ENCODE measurements at places on chromosomes 4 and X. TPM values are rescaled to one million over a fixed set of nuclear protein-coding genes. Genes with fewer than 3 reads are reported as not detected.

Gene STOX2
- 26.7 TPM for total RNA-seq

Gene DOCK11
- 13.2 TPM for total RNA-seq

DNA sequence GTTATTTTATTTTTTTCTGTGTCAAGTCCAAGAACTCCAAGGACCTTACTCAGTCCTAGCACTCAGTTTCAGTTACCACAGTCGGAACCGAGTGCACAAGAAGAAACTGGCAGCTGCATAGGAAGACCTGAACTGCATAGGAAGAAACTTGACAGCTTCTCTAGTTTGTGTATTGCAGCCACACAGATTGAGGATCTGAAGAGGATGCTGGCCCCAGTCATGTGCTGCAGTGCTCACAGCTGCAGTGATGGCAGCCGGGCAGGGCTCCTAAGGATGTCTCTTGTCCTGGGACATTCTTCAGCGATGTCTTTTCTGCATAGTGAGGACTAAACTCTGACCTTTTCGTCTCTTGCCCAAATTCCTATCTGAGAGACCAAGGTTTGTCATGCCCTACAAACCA lies 261.2 kb downstream of the STIM2 start:
- H3K4me1 ChIP-seq: peaks cover 38% of the 10 kb centered on the region
- no peaks in the 10 kb centered on the region for H3K27me3 ChIP-seq

DNA sequence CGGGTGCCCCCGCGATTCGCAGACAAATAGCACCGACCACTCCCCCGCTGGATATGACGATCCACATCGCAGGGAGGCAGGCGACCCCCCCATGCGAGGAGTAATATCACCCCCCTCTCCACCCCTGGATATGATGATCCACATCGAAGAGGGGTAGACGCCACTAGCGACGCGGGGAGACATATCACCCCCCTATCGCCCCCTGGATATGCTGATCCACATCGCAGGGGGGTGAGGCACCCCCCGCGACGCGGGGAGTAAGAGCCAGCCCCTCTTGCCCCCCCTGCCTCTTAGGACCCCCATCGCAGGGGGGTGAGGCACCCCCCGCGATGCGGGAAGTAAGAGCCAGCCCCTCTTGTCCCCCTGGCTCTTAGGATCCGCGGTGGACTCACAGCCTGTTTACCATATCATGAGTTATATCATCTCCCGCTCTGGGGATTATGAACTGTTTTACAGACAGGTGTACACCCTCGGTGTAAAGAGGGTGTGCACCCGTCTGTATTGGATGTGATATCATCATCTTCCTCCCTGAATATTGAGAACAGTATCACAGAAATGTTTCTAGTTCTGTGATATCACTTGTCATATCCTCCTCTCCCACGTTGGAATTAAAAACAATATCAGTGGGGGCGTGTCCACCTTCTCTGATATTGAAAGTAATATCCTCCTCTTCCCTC lies 22.7 kb upstream of the DRD5 start:
- no peak overlapping the region for H3K27ac ChIP-seq
- no peaks in the 10 kb centered on the region for H3K4me1 ChIP-seq
- no peak overlapping the region for H3K4me3 ChIP-seq
- no peak for DNase-seq
- H3K27me3 ChIP-seq: peaks cover 35% of the 10 kb centered on the region
- H3K36me3 ChIP-seq: no peaks in the 10 kb centered on the region

DNA sequence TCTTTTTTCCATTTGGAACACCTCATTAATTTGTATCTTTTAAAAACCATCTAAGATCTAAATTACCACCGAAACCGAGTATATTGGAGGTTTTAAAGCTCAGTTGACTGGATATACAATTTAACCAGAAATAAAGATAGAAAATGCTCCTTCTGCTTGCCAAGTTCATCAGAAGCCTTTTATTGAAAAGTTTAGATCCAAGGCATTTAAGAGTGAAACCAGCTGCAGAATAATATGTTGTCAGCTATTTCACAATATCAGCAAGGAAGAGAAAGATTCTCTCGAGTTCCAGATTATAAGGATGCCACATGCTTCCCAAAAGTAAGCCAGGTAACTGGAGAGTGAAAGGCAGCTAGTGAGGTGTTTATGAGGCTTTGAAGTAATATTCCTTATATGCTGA lies 217.4 kb downstream of the DCTD start:
- no peak overlapping the region for H3K27ac ChIP-seq
- no peak overlapping the region for H3K4me3 ChIP-seq
- peaks cover 2% of the 10 kb centered on the region for H3K36me3 ChIP-seq
- DNase-seq: no peak
- no peaks in the 10 kb centered on the region for H3K4me1 ChIP-seq

- no peak for DNase-seq
- no peak overlapping the region for H3K4me3 ChIP-seq
- no peaks in the 10 kb centered on the region for H3K4me1 ChIP-seq
- no peaks in the 10 kb centered on the region for H3K27me3 ChIP-seq
Observed at GRCh38 chr4:64001229-64001898, 407.9 kb downstream of the TECRL start.

GRCh38 chr4:141435446-141436225 lies 200.7 kb upstream of the IL15 start:
- H3K4me1 ChIP-seq: no peaks in the 10 kb centered on the region
- H3K27me3 ChIP-seq: no peaks in the 10 kb centered on the region
- DNase-seq: no peak
- no peak overlapping the region for H3K4me3 ChIP-seq
- H3K27ac ChIP-seq: no peak overlapping the region

- DNase-seq: no peak
- peaks cover 6% of the 10 kb centered on the region for H3K4me1 ChIP-seq
- H3K27ac ChIP-seq: peak overlapping the region; percentile 21
Observed at GRCh38 chr4:726235-726787, 20.7 kb downstream of the PCGF3 start.

- H3K27me3 ChIP-seq: peaks cover 58% of the 10 kb centered on the region
- H3K27ac ChIP-seq: no peak overlapping the region
- no peak overlapping the region for H3K4me3 ChIP-seq
- no peak for DNase-seq
- peaks cover 27% of the 10 kb centered on the region for H3K4me1 ChIP-seq
Observed at GRCh38 chr4:3748136-3748898, 17.9 kb upstream of the ADRA2C start.

- no peaks in the 10 kb centered on the region for H3K36me3 ChIP-seq
- H3K27me3 ChIP-seq: peaks cover 99% of the 10 kb centered on the region
- H3K4me1 ChIP-seq: peaks cover 47% of the 10 kb centered on the region
Observed at GRCh38 chr4:41873380-41874295, 61.6 kb upstream of the TMEM33 start.

DNA sequence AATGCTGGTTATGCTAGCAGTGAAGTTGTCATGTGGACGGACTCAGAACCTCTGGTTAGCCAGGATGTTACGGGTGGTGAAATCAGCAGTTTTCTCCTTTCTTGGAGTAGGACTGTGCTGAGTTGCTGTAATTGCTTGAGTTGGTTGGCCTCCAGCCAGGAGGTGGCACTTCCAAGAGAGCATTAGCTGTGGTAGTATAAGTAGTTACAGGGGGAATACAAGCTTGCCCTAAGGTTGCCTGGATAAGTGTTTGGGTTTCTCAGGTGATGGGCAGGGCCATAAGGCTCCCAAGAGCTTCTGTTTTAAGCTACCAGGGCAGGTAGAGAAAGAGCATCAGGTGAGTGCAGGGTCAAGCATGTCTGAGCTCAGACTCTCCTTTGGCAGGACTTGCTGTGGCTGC lies 103.0 kb downstream of the ZNF518B start:
- H3K27ac ChIP-seq: no peak overlapping the region
- H3K27me3 ChIP-seq: peaks cover 26% of the 10 kb centered on the region
- no peaks in the 10 kb centered on the region for H3K4me1 ChIP-seq

DNA sequence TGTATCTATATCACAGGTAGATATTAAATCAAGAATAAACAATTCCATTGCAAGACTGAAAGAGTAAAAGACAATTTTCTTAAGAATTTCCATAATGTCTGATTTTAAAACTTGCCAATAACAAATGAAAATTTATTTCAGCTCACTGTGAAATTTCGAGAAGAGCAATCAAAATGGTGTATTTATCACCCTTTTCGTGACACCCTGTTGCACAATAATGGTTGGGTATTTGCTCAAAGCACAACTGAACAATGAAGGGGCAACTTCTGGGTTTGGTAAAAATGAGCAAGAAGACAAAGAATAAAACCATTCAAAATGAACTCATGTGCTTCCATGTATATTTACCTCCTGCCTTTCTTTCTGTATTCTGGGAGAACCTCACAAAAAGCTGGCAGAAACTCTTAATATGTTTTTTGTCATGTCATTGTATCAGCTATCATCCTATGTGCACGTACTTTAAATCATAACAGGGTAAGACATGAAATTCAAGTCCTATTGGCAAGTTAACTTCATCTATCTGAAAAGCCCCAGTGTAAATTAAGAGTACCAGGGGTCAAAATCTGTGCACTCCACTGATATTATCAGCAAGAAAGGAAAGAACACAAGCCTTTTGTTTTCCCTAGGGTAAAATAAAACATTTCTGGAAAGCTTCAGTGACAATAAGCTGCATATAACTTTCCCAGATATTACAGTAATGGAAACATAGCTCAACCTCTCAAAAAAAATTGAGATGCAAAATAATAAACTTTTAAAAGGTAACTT lies 126.9 kb upstream of the CBR4 start:
- peaks cover 9% of the 10 kb centered on the region for H3K36me3 ChIP-seq
- H3K27me3 ChIP-seq: no peaks in the 10 kb centered on the region
- H3K4me3 ChIP-seq: no peak overlapping the region
- H3K27ac ChIP-seq: no peak overlapping the region

All from neural crest cell (in vitro differentiated cells).